ENCODE measurements at places on chromosomes 3 and 15.

DNA sequence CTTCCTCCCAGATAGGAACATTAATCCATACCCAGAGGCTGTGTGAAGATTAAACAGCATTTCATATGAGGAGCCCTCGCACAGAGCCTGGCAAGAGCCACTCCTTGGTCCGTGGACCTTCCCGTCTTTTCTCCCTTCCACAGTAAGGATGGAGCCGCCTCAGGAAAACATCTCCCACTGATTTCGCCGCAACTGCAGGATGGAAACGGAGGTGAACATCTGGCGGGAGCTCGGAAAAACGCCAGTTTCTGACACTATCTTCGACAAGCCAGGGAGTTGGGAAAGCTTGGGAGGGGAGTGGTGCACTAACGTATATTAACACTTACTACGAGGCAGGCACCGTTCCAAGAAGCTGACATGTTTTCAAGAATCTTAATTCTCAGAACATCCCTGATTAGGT is 157.9 kb downstream of the XXYLT1 start:
- DNase-seq = no peak

DNA sequence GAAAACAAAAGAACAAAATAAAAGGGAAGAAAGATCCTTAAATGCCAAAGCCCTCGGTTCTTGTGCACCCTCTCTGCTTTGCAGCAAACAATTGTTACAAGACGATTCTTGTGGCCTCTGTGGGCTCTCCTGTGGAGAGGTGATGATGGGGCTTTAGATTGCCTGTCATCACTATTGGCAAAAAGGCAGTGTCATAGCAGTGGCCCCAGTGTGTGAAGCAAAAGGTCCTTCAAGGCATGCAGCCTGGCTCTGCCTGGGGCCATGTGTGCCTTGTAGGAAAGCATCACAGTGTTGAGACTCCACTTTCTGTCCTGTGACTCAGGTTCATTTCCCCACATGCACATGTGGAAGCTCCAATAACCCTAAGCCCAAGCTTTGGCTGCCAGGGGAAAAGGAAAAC is 43.7 kb downstream of the POC1A start:
- no peak for DNase-seq

DNA sequence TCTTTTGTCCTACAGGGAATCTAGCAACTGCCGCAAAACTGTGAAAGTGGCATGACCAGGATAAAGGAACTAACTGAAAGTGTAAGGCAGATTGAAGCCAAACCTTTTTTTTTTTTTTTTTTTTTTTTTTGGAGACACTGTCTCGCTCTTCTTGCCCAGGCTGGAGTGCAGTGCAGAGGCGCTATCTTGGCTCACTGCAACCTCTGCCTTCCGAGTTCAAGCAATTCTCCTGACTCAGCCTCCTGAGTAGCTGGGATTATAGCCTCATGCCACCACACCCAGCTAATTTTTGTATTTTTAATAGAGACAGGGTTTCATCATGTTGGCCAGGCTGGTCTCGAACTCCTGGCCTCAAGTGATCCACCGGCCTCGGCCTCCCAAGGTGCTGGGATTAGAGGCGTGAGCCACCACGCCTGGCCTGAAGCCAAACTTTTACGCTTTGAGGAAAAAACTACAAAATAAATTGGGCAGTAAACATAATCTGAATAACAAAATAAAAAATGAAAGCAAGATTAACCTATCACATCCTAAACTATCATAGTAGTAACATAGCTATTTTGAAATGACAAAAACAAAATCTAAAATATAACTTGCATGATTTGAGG is 9.7 kb downstream of the SLTM start:
- DNase-seq = no peak

- no peak for DNase-seq
These were observed 14.0 kb downstream of the DNAH12 start for GRCh38 chr3:57530071-57530608.

GRCh38 chr3:31106912-31107311 is 212.5 kb upstream of the GADL1 start:
- DNase-seq = no peak

- DNase-seq = no peak
These were observed 38.9 kb upstream of the IREB2 start for GRCh38 chr15:78399091-78399490.
